GM03348 (cell line): ENCODE measurements at places on chromosomes 7 and 10.

DNA sequence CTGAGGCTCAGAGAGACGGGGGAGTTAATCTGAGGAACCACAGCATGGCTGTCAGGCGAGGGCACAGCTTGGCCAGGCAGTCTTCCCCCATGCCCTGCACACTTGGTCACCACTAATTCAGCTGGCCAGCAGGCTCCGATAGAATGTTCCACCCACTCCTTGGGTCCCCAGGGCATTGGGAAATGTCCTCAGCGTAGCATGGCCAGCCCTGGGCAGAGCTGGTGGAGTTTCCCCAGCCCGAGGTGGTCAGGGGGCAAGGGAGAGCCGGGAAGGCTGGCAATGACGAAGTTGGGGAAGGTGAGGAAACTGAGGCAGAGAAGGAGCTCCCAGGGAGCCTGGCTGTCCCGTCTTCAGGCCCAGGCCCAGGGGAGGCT, 12.1 kb upstream of the GRIFIN start:
- DNase-seq = peak; percentile 74

GRCh38 chr7:117143580-117143979, 179.3 kb downstream of the WNT2 start:
- no peak for DNase-seq

- DNase-seq = peak; percentile 66
Observed at GRCh38 chr7:16129431-16130110, 291.8 kb downstream of the CRPPA start.

DNA sequence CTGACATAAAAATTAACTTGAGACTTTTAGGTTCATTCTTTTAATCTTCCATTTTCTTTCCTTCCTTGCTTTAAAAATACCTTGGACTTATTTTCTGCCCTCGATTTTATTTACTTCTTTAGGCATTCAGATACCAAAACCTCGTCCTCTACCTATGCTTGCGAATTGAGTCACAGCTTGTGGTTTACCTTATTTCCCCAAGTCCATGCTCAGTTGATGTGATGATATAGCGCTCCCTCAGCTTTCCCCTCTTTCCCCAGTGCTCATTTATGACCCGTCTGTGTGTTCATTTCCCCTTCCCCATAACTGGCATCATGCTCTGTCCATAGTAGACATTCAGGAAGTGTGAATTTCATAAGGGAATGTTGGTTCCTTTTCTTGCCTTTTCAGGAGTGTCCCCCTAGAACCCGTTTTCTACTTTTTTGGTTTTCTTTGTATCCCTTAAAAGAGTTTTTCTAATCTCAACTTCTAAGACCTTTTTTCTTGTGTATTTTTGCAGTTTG, 19.1 kb upstream of the PRKRIP1 start:
- DNase-seq = no peak

- DNase-seq = no peak
Observed at GRCh38 chr7:40638545-40639320, 503.9 kb downstream of the SUGCT start.

- DNase-seq = no peak
Observed at GRCh38 chr10:82643076-82643475, 768.1 kb downstream of the NRG3 start.

- DNase-seq = peak; percentile 81
Observed at GRCh38 chr7:1922071-1922869, 252.2 kb downstream of the ELFN1 start.

DNA sequence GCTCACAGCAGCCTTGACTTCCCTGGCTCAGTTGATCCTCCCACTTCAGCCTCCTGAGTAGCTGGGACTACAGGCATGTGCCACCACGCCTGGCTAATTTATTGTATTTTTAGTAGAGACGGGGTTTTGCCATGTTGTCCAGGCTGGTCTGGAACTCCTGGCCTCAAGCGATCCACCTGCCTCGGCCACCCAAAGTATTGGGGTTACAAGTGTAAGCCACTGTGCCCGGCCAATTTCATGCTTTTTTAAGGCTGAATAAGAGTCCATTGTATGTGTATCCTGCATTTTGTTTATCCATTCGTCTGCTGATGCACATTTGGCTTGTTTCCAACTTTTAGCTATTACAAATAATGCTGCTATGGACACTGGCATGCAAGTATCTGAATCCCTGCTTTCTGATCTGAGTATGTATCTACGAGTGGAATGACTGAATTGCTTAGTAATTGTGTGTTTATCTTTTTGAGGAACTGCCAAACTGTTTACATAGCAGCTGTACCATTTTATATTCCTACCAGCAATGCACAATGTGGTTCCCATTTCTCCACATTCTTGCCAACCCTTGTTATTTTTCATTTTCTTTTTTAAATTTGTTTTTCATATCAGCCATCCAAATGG, 37.3 kb upstream of the TPST1 start:
- peak; percentile 47 for DNase-seq

DNA sequence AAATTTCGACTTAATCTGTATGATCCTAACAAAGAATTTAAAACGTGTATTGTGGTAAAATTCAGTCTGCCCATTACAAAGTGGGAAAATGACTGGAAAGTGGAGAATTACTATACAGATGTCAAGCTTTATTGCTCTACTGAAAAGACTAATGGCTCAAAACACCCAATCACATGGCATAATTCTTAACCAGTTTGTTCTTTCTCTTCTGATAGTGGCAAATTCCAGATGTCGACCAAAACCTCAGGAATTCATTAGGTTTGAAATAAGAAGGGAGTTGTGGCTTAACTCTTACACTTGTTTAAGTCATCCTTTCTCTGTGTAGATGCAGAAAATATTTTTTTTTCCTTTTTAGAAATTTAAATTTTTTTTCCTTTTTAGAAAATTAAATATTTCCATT, 1254.9 kb upstream of the LRRN3 start:
- no peak for DNase-seq

GRCh38 chr7:135333200-135333599, 99.6 kb downstream of the STRA8 start:
- DNase-seq = no peak

- DNase-seq = peak; percentile 81
Observed at GRCh38 chr7:39621261-39621660, 2.1 kb upstream of the RALA start.

GRCh38 chr7:155228459-155228845, 69.2 kb upstream of the INSIG1 start:
- DNase-seq = peak; percentile 42

- peak; percentile 60 for DNase-seq
Observed at GRCh38 chr10:87619705-87620104, 40.0 kb upstream of the PAPSS2 start.

GRCh38 chr7:219581-220150, 27.3 kb downstream of the FAM20C start:
- no peak for DNase-seq

DNA sequence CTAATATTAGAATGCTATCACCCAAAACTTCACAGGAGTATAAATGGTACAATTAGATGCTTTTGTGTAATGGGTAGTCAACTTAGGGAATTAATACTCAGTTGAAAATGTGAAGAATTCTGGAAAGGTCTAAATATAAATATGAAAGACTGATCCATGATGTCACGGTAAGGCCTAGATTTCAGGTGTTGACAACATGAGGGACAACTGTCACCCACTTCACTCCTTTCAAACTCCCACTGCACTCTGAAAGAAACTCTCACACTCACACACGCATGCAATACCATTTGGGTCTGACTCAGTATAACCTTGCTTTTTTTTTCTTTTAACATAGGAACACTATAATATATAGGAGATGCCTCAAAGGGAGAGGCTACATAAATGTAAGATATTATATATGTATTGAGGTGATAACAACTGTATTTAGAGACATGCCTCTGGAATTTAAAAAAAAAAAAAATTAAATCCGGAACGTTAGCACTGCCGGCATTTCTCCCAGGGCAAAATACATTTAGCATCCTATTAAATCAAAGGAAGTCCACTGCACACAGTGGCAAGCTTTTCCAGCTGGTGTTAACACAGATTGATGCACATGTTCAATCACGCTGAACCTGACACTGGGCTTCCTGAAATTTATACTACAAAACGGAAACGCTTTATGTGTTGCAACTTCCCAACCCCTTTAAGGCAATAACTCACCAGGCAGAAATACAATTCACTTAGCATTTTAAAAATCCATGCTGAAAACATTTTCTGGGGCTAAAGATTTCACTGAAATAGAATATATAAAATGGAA, 74.9 kb downstream of the RSU1 start:
- DNase-seq = no peak

GRCh38 chr10:103598654-103599115, 105.2 kb downstream of the NEURL1 start:
- DNase-seq = peak; percentile 87

GRCh38 chr10:67612577-67613537, 83.1 kb downstream of the CTNNA3 start:
- no peak for DNase-seq

DNA sequence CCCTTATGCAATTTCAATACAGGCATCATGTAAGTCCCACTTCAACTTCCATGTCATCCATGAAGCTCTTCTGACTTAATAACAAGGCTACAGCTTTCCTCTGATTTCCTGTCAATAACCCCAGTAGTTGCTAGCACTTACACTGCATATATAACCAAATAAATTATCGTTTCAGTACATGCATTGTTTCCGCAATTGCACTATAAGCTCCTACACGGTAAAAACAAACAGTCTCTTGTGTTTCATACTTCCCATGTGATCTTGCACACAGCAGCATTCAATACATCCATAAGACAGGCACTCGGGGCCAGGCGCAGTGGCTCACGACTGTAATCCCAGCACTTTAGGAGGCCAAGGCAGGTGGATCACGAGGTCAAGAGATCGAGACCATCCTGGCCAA, 41.4 kb downstream of the FBXW4 start:
- no peak for DNase-seq

GRCh38 chr7:44652535-44652934, 46.1 kb downstream of the OGDH start:
- no peak for DNase-seq

DNA sequence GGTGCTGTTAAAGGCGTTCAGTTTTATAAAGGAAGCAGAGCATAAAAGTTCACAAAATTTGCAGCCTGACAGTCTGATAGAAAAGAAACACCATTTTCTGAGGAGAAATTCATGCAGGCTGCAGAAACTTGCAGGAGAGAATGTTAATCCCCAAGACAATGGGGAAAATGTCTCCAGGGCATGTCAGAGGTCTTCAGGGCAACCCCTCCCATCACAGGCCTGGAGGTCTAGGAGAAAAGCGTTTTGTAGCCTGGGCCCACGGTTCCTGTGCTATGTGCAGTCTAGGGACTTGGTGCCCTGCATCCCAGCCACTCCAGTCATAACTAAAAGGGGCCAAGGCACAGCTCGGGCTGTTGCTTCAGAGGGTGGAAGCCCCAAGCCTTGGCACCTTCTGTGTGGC, 68.4 kb upstream of the GJD4 start:
- DNase-seq = no peak

GRCh38 chr7:74262639-74263398, 8.6 kb upstream of the RFC2 start:
- DNase-seq = no peak

DNA sequence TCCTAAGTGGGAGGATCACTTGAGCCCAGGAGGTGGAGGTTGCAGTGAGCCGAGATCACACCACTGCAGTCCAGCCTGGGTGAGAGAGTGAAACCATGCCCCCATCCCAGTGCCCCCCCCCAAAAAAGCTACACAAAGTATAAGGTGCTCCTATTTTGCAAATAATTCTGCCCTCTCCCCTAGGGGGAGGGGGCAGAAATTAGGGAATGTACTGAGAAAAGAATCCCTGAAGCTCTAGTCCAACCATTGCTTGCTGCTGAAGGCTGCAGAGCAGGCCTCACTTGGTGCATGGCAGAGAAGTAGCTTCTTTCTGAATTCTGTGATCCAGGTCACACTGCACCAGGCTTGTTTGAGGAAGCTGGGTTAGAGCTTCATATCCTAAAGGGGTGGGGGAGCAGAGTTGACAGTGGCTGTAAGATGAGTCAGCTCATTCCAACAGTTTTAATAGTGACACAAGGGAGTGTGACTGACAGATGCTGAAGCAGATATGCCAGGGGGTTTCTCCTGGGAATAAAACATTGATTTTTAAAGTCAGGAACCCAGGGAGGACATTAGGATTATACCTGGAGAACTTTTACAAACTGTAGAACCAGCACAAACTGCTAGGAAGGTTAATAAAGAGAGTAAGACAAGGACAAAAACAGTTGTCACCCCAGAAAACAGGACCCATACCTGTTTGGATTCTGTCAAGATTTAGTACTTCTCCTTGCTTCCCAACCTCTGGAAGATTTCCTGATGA, 32.8 kb upstream of the STRIP2 start:
- DNase-seq = peak; percentile 32

- peak; percentile 29 for DNase-seq
Observed at GRCh38 chr10:70761031-70761601, 24.1 kb downstream of the TBATA start.

DNA sequence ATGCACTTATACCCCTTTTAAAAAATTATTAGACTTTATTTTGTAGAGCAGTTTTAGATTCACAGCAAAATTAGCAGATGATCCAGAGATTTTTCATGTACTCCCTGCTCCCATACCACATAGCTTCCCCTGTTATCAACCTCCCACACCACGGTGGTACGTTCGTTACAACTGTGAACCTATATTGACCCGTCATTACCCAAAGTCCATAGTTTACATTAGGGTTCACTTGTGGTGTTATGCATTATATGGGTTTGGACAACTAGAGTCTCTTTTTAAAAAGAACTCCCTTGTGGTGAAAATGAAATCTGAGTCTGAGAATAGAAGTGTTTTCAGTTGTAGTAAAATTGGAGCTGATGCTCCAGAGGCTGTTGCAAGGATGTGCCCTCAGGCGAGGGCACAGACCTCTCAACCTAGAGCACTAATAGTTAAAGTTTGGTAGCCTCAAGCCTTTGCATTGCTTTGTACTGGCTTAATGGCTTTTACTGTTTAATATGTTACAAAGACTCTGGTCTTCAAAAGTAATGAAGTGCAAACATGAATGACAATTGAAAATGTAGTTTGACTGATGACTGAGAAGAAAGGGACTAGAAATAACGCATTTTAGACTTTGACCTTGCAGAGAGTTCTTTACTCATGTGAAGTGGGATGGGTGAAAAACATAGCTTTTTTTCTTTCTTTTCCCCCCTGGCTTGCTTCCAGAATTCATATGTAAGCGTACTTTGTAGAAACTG, 30.6 kb upstream of the CSTF2T start:
- no peak for DNase-seq

DNA sequence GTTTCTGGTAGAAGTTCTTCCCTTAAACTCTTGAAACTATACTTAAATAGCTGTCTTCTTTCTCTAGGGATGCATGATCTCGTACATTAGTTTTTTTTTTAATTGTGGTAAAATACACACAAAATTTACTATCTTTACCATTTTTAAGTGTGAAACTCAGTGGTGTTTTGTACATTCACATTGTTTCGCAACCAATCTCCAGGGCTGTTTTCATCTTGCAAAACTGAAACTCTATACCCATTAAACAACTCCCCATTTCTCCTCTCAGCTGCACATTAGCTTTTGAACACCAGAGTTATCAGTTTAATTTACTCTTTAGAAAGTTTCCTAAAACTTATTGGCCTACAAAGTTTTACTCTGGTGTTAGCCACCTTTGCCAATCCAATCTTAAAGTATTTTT, 45.5 kb upstream of the PRKAR2B start:
- DNase-seq = no peak

- DNase-seq = no peak
Observed at GRCh38 chr7:129771928-129772479, 160.5 kb downstream of the NRF1 start.
